ENCODE measurements at places on chromosomes 2 and 18.

DNA sequence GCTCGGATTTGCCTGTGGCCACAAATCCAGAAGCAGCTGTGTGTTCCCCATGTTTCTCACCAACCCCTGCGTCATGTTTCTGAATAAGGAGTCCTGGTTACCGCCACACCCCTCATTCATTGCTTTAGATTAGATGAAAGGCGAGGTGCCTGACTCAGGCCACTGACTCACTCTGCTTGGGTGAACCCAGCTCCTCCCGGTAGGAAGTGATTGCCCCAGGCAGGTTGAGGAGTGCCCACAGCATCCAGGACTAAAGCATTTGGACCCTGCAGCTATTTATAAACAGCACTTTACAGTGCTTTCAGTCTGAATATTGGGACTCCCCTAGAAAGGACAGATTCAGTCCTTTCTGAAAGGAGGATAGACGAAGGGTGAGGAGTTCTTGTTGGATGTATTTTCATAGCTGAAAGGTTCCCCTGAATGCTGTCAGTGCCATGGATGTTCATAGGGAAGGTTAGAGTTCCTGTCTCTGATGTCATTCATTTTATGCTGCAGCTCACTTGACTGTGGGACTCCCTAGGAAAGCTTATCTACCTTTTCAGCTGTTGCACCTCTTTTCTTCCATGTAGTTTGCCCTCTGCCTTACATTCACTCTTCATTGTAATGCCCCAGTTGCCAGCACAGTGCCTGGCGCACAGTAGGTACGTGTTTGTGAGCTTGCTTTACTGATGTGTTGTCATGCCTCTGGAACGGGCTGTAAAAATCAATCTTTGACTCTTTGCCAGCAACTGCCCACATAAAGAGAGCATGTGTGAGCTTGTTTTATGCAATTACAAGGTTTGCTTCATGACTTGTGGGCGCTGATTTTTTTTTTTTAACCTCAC lies 14.9 kb downstream of the ITGA6 start:
- DNase-seq, result no peak

- no peak for DNase-seq
These were observed 13.6 kb downstream of the MRO start for GRCh38 chr18:50806208-50806616.

DNA sequence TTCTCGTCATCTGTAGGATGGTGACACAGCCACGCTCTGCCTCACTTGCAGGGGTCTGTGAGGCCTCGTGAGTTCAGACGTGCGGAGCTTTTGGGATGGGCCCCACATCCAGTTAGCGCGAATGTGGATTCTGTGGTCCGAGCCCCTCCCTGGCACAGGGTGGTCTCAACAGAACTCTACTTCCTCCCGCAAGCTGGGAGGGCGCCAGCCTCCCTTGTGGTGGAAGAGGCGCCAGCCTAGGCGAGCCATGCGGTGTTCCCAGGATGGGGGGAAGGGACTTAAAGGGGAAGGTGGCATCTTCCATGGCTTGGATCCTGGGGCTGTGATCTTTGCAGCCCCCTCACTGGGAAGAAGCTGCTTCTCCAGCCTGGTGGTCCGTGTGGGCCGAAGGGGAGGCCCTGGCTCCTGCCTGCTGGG lies 1.4 kb downstream of the SNORC start:
- no peak for DNase-seq

- no peak for DNase-seq
These were observed 83.1 kb downstream of the FBXO15 start for GRCh38 chr18:74064510-74064909.

- DNase-seq, result no peak
These were observed 40.7 kb downstream of the EIF5B start for GRCh38 chr2:99377879-99378278.

- DNase-seq, result no peak
These were observed 304.5 kb downstream of the ZNF521 start for GRCh38 chr18:25047421-25047820.

DNA sequence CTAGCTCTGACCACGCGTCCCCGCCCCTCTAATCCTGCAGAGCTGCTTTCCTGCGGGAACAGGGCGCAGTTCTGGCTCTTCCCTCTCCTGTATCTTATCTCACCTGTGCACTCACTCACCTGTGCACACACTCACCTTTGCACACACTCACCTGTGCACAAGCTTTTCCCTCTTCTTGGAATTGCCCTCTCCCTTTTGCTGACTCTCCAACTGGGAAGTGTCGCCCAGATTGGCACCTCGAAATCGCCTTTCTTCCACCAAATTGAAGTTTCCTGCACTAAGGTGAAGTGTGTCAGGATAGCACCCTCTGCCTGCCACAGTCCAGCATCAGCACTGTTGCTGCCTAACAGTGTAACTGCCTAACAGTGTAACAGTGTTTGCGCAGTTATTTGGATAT lies 566 bp upstream of the CMPK2 start:
- no peak for DNase-seq

- no peak for DNase-seq
These were observed 31.2 kb downstream of the TTN start for GRCh38 chr2:178775975-178776374.

GRCh38 chr18:53944721-53945120 lies 279.7 kb downstream of the MBD2 start:
- no peak for DNase-seq

GRCh38 chr18:61443081-61443725 lies 110.0 kb downstream of the CDH20 start:
- DNase-seq, result no peak

DNA sequence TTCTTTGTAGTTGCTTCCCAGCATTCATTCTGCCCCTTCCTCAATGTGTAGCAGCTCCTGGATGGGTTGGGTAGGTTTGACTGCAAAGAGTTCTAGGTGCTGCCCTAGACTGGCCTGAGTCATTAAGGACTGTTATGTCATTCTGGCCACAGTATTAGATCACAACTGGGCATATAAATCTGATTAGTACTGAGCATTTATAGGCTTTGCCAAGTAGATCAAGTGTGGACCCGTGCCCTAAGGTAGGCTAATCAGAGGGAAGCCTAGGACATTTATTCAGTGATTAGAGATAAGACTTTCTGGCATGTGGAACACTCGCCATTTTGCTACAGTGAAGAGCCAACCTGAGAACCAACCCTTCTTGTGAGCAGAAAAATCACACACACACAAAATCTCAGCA lies 2.7 kb downstream of the KATNAL2 start:
- DNase-seq, result no peak
